ENCODE measurements at places on chromosomes 12 and 14.
A peak's percentile ranks its signal among the peaks of the same experiment; 100 is the strongest.

GRCh38 chr12:100733817-100734593 lies 60.6 kb upstream of the ANO4 start:
- DNase-seq, result no peak

DNA sequence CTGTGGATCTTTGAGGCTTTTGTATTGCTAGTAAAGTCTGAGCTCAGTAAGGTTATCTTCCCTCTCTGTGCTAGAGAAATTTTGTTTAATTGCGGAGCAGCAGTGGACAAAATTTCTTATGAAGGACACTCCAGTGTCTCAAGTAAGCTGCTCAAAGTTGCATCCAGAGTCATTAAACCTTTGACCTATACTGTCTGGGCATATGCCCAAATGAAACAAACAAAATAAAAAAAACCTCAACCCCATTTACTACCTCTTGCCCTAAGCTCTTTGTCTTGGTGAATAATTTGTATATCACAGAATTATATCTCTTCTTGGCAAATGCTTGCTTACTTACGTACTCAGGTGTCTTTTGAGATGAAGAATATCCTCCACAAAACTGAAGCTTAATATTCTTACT lies 465.2 kb downstream of the SOX5 start:
- DNase-seq, result no peak

GRCh38 chr14:59116984-59117415 lies 71.5 kb upstream of the DAAM1 start:
- no peak for DNase-seq

- no peak for DNase-seq
These were observed 122.9 kb downstream of the PRKCH start for GRCh38 chr14:61444215-61444768.

DNA sequence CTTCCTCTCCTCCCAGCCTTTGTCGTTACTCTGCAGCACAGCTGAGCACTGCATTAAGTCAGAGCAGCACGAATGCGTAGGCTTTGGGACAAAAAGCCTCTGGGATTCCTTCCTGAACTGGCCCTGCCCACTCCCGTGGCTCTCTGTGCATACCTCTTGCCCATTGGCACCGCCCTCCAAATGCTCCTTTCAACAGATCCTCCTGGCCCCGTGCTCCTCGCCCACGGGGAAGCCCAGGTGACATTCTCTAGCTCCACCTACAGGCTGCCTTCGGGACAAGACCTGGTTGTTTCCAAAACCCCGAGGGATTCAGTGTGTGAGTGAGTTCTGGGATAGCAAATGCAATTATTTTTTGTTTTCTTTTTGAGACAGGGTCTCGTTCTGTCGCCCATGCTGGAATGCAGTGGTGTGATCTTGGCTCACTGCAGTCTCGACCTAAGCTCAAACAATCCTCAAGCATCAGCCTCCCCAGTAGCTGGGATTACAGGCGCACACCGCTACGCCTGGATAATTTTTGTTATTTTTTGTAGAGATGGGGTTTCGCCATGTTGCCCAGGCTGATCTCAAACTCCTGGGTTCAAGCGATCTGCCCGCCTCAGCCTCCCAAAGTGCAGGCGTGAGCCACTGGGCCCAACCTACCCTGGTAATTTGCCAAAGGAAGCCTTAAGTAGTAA lies 17.9 kb upstream of the TDRD9 start:
- peak; percentile 31 for DNase-seq

DNA sequence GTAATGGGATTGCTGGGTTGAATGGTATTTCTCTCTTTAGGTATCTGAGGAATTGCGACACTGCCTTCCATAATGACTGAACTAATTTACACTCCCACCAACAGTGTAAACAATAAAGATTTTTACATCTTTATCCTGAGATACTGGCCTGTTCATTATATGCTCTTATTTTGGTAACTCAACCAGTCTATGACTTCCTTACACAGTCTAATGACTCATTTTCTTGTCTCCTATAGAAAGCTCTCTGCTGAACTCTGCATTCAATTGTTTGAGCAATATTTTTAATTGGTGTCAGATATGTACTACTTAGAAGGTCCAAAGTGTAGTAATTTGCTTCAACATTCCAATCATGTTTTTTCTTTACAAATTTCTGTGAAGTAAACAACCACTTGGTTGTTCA lies 1351.8 kb downstream of the FSCB start:
- no peak for DNase-seq

GRCh38 chr12:128798571-128799341 lies 25.0 kb downstream of the SLC15A4 start:
- no peak for DNase-seq

- DNase-seq, result no peak
These were observed 870 bp downstream of the BMAL2 start for GRCh38 chr12:27333403-27334009.

GRCh38 chr14:54686219-54686870 lies 119.4 kb downstream of the SAMD4A start:
- peak; percentile 71 for DNase-seq

- no peak for DNase-seq
These were observed 163.9 kb upstream of the FRMD6 start for GRCh38 chr14:51487848-51488247.

GRCh38 chr12:83468988-83469908 lies 782.5 kb downstream of the TMTC2 start:
- peak; percentile 2 for DNase-seq

DNA sequence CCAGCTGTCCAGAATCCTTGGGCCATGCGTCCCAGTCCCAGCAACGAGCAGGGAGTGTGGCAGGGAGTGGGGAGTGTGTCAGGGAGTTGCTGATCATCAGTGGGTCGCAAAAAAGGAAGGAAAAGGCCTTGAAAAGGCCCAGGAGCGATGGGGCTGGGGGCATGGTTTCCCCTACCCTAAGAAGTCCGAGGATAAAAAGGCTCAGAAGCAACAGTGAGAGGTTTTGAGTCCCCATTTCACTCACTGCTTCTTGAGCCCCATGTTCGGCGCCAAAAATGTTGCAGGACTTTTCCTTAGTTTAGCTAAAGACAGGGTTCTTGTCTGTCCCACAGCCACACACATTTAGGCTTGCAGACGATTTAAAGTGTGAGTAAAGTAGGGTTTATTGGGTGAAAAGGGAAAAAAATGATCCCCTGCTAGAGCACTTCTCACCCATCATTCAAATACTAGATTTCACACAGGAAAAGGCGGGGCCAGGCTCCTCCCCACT lies 189.5 kb downstream of the KCNC2 start:
- DNase-seq, result no peak

- DNase-seq, result peak; percentile 93
These were observed 48.0 kb downstream of the DRAM1 start for GRCh38 chr12:101925361-101925760.

GRCh38 chr12:94092516-94093241 lies 55.7 kb upstream of the PLXNC1 start:
- DNase-seq, result peak; percentile 78

DNA sequence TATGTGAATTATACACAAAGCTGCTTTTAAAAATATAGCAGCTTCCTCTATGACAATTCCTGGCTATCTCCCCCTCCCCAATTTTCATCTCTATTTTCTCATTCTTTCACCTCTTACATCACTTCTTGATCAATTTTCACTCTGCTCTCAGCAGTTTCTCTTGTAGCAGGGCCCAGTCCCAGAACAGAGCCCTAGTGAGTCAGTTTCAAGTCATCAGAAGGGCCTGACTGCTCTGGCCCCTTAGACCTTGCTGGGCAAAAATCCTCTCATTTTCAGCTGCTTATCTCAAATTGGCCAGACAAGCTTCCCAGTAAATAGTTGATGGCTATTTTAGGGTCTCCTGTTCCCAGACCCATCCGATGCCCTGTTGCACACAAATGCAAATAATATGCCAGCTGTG lies 101.4 kb downstream of the TTC7B start:
- no peak for DNase-seq

DNA sequence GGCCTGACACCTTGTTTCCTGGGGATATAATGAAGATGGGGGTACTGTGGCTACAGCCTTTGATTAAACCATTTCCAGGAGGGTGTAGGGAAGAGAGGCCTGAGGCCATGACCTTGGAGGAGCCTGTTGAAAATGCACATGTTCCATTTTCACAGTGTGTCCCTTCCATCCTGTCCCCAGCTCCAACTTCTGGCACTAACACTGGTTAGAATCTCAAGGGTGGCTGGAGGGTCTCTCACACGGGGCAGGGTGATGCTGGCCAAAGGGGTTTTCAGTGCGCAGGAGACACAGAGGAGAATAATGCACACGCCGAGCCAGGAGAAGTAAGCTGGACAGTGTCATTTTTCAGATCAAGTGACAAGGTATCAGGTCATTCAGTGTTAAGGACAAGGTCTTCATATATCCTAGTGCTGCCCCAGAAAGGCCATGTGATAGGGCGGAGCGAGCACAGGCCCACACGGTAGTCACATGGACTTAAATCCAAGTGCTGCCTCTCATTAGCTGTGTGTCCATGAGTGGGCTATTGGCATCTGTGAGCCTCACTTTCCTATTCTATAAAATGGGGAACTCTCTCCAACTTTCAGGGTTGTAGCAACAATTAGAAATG lies 36.4 kb upstream of the TUNAR start:
- no peak for DNase-seq

- no peak for DNase-seq
These were observed 69.9 kb downstream of the C12orf56 start for GRCh38 chr12:64320611-64321010.

DNA sequence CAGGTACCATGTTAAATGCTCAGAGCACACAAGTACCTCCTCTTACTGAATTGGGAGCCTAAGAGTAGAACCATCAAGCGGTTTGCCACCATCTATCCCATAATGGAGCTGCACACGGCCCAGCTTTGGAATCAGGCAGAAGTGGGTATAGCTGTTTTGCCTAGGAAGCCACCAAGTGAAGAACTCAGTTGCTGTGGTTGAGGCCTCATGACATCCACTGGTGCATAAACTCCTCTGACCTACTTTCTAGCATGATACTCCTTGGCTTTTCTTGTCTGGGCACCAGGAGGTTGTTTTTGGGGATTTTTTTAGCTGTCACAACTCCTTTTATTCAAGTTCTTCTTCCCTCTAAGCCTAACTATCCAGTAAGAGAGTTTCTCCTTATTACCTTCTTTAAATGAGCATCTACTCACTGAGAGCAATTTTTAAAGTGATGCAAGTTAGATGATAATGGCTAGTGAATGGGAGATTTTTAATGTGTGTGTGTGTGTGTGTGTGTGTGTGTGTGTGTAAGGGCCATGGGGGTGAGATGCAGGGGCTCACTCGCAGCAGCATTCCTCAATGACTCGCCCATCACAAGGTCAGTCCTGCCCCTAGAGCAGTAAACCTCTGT lies 20.9 kb upstream of the KRAS start:
- DNase-seq, result no peak

GRCh38 chr12:116384691-116385485 lies 107.4 kb upstream of the MED13L start:
- no peak for DNase-seq

DNA sequence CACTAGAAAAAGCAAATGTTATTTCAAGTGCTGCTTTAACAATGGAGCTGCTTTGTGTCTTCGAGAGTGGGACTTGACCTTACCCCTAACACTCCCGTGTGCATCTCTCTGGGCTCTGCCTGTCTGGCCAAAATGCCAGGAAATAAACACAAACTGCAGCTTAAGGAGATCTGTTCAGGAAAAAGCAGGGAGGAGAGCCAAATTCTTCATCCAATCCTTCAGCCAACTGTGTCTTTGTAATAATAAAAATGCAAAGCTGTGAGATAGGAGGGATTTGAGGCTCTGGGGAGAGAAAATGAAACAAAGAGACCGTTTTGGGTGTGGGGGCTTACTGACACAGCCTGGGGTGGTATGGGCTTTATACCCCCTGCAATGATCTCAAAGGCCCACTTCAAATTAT lies 85.8 kb upstream of the WSCD2 start:
- no peak for DNase-seq

DNA sequence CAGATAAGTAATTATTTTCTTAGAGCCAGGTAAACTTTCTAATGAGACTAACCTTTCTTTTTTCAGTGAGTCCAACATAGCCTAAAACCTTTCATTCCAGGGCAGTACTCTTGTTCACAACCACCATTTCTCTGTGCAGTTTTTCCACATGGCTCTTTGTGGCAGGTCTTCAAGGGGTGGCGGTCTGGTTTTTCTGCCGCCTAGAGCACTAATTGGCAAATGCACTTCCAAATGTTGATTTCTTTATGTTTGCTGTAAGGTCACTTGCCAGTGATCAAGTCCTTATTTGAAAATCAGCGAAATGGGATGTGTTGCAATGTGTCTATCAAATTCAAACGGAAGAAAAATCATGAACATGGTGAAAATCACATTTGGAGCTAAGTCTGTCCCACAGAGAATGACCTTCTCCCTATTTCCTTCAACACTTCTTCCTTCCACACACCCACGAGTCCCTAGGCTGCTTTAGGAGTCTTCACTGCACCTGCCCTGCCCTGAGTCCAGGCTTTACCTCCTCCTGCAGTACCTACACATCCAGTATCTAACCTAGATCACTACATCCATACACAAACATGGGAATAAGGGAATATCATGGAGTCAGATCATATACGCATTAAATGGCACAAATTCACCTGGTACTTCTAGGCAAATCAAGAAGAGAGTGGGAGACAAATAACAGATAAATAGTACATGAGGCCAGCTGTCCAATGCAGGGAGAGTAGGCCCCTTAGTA lies 1.9 kb downstream of the SRGAP1 start:
- DNase-seq, result no peak

DNA sequence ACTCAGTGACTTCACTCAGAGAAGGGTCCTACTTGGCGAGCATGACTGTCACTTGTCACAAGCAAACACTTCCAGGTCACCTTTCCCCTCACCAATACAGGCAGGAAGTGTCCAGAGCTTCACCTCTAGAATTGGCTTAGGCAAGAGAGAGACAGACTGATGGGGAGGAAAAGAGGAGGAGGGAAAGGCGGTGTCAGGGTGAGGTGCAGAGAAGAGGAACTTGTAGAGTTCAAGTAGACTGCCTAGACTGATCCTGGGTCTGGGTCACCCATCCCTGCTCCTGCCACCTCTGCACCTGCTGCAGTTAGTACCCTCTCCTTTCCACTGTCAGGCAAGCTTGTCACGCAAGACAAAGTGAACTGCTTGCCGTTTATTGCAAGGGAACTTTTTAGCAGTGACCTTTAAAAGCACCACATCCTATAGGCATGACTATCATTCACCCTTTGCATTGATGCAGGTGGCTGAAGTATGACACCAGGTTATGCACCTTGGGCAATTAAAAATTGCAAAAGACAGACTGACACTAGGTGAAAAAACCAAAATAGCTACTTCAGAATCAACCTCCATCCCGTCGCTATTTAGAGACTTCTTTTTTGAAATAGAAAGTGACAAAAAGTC lies 292.4 kb downstream of the SYT1 start:
- DNase-seq, result no peak

GRCh38 chr14:76727384-76727783 lies 33.9 kb upstream of the VASH1 start:
- no peak for DNase-seq

DNA sequence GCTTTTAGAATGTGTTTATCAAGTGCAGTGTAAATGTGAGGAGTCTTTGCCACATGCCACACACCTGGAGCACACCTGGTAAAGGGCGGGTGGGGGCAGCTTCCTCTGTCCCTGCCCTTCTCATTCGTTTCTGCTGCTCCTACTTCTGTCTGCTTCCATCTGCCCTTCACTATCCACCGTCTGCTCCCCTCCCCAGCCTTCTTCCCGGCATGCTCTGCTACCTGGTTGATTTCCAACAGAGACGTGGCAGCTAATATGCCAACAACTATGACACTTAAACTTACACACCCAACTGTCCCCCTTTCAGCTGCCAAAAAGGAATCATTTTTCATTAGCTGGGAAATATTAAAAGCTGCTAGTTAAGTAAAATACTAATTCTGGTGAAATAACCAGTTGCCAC lies 9.1 kb upstream of the CARMIL3 start:
- DNase-seq, result no peak
